Activated CD8-positive, alpha-beta memory T cell treated with anti-CD3 and anti-CD28 coated beads for 1 hour (primary cell): ENCODE measurements at places on chromosomes 2 and 18.

DNA sequence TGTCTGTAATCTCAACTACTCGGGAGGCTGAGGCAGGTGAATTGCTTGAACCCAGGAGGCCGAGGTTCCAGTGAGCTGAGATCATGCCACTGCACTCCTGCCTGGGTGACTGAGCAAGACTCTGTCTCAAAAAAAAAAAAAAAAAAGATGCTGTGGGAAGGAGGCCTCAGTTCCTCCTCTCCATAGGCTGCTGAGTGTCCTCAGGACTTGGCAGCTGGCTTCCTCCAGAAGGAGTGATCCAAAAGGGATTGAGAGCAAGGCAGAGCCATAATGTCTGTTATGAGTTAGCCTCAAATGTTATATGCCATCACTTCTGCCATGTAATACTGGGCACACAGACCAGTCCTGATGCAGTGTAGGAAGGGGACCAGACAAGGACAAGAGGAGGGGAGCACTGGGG is 6.6 kb upstream of the NPC1 start:
- DNase-seq = no peak

DNA sequence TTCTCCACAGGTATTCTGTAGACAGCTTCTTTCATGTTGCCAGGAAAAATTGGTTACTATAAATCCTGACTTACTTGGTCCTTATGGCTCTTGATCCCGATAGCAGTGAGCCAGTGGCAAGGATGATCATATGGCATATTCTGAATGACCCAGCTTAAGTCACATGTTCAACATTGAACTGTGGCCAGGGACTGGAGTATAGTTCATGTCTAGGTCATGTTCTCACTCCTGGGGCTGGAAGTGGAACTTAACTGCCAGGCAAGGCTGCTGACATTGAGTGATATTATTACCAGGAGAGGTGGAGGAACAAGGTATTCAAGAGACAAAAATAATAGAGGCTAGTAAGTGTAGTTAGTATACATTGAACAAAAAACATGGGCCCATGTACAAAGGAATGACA is 26.2 kb downstream of the R3HDM1 start:
- no peak for DNase-seq

DNA sequence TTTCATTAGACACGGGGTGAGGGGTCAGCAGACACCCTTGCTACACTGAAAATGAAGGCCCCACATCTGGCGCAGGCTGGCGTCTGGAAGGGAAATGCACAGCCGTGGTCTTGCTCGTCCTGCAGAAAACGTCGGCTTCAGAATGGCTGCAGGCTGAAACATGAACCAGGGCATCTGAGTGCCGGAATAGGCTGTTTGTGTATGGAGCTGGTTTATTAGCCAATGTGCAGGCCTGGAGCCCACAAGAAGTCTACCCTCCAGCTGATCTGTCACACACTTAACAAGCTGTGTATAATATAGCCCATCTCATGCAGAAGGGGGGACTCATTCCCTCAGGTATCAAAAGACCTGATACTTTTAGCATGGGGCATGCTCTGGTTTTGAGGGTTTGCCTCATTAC is 153.4 kb upstream of the SOX11 start:
- no peak for DNase-seq

DNA sequence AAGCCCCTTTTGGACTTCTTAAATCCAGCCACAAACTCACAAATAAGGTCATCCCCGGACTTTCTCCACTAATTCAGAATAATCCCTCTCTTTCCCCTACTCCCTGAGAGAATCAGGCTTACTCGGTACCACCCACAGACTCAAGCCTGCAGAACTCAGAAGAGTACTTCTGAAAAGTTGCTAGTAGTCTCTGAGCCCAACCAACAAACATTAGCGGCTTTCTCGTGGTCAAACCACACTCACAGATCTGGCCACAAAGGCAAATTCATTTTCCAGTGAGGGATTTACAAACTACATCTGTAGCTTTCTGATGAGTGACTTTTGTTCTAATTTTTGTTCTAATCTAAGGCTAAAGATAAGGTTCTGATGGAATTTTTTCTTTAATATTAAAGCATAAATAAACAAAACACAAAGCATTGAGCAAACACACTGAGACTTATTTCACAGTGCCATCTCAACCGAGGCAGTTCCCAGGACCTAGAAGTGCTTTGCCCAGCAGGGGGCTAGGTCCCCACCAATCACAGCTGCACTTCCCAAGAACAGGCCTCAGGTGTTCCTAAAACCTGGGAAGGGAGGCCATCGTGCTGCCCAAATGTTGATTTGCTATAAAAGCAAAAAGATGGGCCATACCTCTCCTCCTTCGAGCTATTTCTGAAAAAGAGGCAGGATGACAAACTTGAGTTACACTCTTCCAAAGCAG is 110.7 kb downstream of the COLEC12 start:
- no peak for DNase-seq

DNA sequence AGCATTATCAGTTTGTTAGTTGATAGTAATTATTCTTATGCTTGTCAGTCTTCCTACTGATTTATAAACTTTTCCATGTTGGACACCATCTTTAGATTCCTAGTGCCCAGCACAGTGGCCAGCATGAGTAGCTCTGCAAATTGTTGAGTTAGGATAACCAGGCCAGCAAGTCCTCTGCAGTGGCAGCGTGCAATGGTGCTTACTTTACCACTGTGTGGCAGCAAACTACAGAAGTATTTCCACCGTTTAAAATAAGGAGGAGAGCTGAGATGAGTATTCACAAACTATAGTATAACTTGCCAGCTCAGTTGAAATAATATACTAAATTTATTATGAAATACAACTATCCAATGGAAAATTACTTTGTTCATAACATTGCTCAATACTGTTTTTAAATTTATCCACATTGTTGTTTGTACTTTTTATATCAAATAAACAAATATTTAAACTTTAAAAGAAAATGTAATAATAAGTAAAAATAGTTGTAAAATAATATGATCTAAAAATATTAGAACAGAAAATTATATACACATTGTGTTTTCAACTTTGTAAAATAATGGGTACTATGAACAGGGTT is 9.3 kb upstream of the THADA start:
- DNase-seq = no peak

DNA sequence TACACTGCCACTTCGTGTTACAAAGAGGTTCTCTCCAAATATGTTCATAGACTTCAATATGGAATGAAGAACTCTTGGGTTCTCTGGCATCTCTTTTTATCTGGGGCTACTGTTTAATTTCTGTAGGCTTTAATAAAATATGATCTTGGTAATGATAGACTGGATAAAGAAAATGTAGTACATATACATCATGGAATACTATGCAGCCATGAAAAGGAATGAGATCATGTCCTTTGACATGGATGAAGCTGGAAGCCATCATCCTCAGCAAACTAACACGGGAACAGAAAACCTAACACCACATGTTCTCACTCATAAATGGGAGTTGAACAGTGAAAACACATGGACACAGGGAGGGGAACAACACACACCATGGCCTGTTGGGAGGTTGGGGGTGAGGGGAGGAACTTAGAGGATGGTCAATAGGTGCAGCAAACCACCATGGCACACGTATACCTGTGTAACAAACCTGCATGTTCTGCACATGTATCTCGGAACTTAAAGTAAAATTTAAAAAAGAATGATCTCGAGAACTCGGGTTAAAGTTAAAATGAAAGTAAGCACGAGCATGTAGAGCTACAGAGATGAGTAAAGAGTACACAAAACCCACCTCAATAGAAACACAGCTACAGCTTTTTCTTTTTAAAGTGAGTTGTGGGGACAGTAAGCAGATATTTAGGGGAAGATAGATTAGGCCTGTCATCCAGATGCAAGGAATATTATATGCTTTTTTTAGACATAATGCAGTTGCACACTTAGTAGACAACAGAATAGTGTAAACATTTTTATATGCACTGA is 102.3 kb downstream of the SGPP2 start:
- DNase-seq = no peak

DNA sequence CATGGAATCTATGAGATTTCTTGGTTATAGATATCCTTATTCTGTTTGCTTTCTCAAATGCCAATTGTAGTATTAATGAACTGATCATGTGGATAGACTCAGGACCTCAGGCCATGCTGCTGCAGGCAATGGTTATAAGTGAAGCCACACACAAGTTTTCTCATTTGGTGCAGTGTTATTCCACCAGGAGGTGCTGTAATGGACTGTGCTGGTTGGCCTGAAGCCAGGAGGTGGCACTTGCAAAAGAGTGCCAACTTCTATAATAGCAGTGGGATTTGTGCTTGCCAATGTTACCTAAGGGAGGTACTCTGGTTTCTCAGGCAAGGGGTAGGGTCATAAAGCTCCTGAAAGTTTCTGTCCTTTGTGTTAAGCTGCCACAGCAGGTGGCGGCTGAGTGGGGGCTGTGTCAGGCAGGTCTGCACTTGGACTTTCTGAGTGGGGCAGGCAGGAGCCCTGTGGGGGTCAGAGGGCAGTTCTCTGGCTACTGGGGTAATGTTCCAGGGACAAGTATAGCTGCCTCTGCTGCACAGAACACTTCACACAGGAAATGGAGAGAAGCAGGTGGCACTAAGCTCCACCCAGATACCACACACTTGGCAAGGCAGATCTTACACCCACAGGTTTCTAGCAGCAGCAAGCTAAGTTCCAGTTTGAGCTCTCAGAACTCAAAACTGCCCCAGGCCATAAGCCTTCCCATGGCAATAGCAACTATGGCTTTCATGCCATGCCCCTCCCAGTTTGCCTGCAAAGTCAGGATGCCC is 352.6 kb upstream of the CWC22 start:
- no peak for DNase-seq

GRCh38 chr2:46915281-46915810 is at the start of gene MCFD2:
Gene MCFD2, minus strand, starts transcription at chr2:46915806. Its CDS starts 6,635 bp downstream, at chr2:46909171.
- DNase-seq = no peak

DNA sequence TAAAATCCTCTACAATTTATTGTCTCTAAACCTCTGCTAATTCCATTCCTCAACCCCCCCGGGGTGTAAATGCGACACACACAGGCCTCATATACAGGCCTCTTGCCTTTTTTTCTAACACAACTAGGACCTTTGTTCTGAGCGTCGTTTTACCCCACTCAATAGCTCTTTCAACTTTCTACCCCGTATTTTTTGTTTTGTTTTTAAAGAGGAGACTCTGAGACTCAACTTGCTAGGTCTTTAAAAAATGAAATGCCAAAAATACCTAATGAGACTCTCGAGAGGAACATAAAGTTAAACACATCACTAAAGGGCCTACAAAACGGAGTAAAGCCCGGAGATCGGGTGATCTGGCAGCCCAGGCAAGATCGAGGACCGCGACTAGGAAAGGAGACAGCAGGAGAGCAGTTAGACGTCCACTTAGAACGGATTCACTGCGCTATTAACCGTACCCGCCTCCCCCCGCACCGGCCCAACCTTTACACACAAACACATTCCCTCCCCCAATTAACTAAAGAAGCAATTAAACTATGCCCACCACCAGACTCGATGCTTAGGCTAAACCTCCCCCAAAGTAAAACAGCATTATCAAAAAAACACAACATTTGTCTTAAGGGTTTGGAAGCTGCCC is 1.7 kb downstream of the TRIP12 start:
- no peak for DNase-seq
